ENCODE measurements at places on chromosomes 5 and 9. TPM values are rescaled to one million over a fixed set of nuclear protein-coding genes. Genes with fewer than 3 reads are reported as not detected.

DNA sequence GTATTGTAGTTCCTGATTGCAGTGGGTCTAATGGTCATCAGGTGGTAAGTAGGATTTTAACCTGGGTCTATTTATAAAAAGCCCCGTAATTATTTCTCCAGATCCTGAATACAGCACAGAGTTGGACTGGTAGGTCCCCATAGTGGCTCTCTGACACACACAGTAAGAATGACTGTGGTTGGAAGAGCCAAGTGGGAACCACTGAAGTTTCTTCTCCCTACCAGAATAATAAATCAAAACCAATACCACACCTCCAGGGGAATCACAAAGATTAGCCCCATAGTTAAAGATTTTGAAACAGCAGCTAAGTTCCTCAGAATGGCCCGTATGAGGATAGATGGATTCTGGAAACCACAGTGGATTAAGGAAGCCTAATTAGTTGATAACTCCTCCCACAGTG is 68.4 kb upstream of the ZFR start:
- no peak for DNase-seq

DNA sequence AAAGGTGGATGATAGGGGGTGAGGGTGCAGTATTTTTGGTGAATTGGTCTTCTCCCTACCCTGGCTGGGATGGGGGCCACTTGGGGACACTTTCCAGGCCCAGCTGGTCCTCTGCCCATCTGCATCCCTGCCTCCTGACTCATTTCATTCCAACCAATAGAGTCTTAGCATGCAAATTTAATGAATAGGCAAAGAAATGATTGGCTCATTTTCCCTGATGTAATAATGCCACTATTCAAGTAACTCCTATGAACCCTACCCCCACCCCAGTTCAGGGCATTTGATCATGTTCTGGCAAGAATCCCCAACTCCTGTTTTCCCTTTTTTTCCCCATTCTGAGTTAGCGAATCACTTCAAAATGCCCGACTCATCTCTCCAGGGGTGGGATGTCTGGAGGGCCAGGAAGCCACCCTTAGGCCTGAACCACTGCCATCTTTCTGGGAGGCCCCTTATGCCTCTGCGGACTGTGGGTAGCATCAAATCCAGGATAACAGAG is 56.7 kb downstream of the PCDH1 start:
- DNase-seq, result peak; percentile 97

Gene INVS
- 31.3 TPM for total RNA-seq

DNA sequence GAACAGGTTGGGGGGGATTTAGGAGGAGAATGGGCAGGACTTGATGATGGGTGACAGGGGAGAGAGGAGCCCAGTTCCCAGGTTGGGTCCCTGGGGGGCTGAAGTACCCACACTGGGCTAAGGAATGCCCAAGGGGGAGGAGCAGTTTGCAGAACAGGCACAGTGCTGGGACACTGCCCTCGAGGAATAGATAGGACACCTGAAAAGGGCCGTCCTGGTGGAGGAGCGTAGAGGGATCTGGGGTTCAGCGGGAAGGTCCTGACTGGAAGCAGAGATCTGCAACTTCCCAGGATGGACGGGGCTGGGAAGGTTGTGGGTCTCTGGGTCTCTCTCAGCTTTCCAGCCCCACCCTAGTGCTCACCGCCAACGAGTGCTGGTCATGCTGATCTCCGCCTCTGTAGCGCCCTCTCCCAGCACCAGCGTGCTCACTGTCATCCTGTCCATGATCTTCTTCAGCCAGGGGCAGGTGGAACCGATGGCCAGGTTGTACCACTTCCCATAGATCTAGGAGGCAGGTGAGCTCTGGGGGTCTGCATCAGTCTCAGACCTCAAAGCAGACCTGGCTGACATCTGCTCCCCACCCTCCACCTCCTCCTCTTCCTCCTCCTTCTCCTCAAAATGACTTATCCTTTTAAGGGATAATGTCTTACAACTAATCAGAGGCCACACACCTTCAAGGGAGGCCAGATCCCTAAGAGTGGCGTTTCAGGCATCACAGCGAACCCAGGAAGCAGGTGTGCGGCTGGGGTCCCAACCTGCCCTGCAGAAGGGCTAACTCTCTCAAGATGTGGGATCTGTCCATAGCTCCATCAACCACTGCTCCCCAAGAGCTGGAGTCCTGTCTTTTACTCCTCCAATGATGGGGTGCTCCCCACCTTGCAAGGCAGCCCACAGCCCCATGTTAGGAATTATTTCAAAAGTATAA is 1.6 kb downstream of the AMBP start:
- no peak for DNase-seq

GRCh38 chr5:50887889-50888633 is 221.6 kb downstream of the PARP8 start:
- DNase-seq, result no peak

GRCh38 chr5:81554647-81555046 is 160.7 kb upstream of the ACOT12 start:
- DNase-seq, result no peak

GRCh38 chr9:68739621-68740174 is 34.7 kb downstream of the PIP5K1B start:
- DNase-seq, result no peak

DNA sequence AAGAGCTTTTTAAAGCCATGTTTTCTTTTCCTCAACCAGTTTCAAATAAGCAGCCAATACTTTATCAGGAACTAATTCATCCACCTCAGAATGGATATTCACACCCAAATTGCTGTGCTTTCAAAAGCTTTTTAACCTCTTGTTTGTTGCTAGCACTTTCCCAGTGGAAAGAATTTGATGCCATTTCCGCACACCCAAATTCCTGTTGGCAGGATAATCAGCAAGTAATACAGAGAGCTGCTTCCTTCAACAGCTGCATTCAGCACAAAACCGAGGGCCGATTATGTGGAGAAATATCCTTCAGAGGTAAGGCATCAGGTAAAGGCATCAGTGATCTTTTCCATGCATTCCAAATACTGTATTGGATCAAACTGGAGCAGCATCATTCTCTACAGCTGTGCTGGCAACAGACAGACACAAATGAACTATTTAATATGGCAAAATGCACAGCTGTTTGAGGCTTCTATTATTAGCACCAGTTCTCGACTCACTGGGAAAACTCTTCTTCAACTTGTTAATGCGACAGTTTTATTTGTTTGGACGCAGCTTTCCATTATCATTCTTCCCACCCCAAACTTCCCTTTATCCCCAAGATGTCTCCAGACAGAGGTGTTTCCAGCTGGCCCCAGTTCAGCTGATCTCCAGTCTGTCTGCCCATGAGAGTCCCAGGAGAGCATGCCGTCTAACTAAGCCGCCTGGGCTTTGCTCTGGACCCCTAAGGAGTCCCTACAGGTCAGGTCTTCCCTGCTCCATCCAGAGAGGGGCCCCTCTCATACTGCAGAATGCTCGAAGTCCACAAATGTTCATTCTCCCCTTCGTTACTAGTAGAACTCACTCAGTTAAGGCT is 22.2 kb upstream of the MGAT1 start:
- DNase-seq, result no peak

- DNase-seq, result no peak
Observed at GRCh38 chr9:82382887-82383616, 394.5 kb downstream of the SPATA31D1 start.

GRCh38 chr9:100848726-100849125 is 179.8 kb upstream of the PLPPR1 start:
- DNase-seq, result no peak

DNA sequence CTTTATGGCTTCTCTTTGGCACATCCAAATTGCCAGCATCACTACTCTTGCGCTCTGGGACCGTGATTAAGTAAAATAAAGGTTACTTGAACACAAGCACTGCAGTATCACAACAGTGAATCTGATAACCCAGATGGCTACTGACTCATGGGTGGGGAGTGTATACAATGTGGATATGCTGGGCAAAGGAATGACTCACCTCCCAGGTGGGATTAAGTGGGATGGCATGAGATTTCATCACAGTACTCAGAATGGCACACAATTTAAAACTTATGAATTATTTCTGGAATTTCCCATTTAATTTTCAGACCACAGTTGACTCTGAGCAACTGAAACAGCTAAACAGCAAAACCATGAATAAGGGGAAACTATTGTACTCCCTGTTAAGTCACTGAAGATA is 4.3 kb downstream of the GFM2 start:
- DNase-seq, result peak; percentile 58

Gene SPATA31A3
- total RNA-seq, result not detected

DNA sequence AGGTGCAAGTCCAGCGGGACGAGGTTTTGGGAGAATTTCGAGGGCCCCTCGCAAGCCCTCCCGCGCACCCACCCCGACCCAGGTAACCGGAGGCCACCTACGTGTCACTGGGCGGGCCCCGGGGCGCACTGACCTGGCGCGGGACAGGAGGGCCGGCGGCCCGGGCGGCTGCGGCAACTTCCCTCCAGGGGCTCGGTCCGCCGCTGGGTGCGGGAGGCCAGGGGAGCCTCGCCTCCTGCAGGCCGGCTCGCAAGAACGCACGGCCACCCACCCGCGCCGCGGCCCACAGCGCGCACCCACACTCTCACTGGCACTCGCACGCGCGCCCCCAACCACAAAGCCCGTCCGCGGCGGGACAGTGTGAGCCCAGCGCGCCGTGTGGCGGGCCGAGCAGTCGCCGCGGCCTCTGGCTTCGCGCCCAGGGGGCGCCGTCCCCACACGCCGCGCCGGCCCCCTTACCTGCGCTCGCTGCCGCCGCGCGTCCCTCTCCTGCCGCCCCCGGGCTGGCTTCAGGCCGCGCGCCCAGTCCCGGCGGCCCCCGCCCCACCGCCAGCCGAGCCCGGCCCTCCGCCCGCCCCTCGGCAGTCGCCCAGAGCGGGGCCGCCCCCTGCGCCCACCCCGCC is 451 bp downstream of the LPAR1 start:
- peak; percentile 25 for DNase-seq

Gene F2RL2
- 18.6 TPM for total RNA-seq

DNA sequence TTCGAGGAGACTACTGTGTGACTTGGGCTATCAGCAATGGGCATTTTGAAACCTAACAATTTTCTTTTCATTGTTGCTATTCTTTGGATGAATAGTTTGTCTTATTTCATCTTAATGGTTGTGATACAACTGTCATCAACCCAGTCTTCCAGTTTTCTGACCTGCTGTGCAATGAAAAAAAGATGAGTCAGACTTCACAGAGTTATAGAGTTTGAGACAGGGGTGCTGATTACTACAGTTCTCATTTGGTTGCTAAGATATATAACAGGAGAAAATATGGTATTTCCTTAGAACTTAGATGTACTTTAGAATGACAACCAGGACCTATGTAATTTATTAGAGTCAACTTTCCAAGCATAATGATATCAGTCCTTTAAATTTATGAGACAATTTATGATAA is 564.4 kb upstream of the NUDT12 start:
- DNase-seq, result no peak

Gene PRDM9
- total RNA-seq, result not detected

- no peak for DNase-seq
Observed at GRCh38 chr5:149344151-149344550, 1.1 kb upstream of the GRPEL2 start.

DNA sequence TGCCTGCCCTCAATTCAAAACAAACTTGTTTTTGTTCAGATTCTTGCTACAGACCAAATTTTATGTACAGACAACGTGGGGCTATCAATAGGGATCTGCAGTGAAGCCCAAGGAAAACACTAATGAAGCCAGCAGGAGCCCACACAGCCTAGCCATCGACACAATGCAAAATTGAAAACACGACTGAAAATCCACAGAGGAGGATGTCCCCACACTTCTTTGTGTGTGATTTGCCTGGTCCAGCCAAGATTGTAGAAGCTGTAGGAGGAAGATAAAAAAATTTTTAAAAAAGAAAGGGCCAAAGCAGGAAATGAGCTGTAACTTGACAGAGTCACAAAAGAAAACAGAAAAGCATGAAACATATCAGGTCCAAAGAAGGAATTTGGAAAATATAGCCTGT is 34.8 kb downstream of the HTR4 start:
- peak; percentile 12 for DNase-seq

Gene PCDHB4
- total RNA-seq, result 0.65 TPM

DNA sequence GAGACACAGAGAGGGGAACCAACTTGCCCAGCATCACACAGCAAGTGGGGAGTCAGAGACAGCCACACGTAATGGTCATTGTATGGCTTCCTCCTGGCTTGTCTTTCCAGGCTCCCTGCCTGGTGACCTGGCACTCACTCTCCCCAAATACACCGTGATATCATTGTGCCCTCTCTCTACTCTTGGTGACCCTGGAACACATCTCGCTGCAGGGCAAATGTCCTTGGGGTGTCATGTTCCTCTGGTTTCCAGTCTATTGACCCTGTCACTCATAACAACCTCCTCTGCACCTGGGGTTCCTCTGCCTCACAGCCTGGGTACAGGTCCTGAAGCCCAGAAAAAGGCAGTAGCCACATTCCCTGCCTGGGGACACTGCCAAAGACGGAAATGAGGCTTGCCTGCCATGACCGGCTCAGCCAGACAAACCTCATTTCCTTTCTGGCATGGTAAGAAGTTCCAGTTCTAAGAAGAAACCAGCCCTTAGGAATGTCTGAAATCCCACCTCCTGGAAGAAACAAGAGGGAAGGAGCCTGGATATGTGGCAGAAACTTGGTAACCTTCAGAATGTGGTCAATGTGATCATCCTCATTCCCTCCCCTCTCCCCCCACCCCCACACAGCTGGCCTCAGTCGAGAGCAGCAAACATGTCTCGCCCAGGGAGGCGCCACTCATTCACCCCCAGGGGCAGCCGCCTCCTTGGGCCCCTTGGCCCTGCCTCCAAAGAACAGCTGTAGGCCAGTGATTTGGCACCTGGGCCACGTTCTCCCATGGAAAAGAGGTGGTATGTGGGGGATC is 30.6 kb upstream of the SMU1 start:
- peak; percentile 98 for DNase-seq

- no peak for DNase-seq
Observed at GRCh38 chr5:52010454-52010853, 627.2 kb downstream of the ISL1 start.

DNA sequence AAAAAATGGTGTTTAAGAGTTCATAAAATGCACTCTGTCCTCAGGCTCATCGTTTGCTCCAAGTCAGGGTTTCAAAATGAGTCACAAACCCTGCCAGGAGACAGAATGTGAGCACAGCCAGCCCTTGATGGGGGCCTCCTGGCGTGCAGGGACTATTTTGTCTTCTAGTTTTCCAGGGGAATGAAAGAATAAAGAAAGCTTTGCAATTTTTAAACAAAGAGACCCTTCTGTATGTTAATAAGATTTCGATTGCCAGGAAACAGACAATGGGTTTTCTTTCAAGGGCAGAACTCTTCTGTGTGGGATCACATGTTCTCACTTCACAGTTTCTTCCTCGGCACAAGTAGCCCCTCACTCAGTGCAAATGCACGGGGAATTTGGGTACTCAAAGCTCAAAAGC is 121.4 kb upstream of the C6 start:
- DNase-seq, result peak; percentile 42

GRCh38 chr5:170270293-170271069 is 27.1 kb downstream of the LCP2 start:
- no peak for DNase-seq

- DNase-seq, result peak; percentile 69
Observed at GRCh38 chr9:137046088-137046787, at the start of gene NPDC1. TSS of gene NPDC1 (minus strand) at chr9:137046177. CDS start at chr9:137045989, 188 bp downstream.

Gene SPEF2
- 5.7 TPM for total RNA-seq

Gene FXN
- 8.7 TPM for total RNA-seq

- no peak for DNase-seq
Observed at GRCh38 chr5:83723031-83723430, 2.4 kb upstream of the HAPLN1 start.

Gene ASPN
- 65.8 TPM for total RNA-seq
